HCEC 1CT (cell line): ENCODE measurements at places on chromosomes 3 and 15.

DNA sequence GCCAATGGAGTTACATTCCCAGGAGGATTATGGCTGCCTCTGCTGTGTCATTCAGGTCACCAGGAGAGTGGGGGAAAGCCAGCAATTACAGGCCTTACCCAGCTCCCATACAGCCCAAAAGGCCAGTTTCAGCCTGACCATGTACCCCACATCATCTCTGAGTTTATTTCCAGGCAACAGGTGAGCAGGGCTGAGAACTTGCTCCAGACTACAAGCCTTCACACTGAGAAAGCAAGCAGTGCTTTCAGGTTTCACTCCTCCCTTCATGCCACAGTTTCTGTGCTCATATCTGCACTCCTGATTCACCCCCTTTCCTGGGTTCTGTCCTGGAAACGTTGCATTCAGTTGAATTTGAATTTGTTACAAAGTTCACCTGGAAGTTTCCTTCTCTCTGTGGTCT lies 68.1 kb upstream of the ABI3BP start:
- DNase-seq = no peak

GRCh38 chr15:60590935-60591495 lies 112.1 kb upstream of the ICE2 start:
- DNase-seq = peak; percentile 47

DNA sequence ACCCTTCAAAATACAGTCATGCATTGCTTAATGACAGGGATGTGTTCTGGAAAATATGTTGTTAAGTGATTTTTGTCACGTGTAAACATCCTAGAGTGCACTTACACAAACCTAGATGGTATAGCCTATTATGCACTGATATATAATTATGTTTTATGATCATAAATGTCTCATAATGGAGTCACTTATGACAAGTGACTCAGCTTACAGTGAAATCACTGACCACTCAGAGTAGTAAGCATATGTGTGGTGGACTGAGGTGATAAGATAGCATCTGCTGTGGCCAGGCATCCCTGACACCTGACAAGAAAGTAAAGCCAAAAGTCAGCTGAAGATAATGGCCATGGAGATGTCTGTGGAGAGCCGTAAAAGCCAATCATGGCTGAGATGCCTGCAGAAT lies 5.4 kb downstream of the ACAD11 start:
- peak; percentile 42 for DNase-seq

DNA sequence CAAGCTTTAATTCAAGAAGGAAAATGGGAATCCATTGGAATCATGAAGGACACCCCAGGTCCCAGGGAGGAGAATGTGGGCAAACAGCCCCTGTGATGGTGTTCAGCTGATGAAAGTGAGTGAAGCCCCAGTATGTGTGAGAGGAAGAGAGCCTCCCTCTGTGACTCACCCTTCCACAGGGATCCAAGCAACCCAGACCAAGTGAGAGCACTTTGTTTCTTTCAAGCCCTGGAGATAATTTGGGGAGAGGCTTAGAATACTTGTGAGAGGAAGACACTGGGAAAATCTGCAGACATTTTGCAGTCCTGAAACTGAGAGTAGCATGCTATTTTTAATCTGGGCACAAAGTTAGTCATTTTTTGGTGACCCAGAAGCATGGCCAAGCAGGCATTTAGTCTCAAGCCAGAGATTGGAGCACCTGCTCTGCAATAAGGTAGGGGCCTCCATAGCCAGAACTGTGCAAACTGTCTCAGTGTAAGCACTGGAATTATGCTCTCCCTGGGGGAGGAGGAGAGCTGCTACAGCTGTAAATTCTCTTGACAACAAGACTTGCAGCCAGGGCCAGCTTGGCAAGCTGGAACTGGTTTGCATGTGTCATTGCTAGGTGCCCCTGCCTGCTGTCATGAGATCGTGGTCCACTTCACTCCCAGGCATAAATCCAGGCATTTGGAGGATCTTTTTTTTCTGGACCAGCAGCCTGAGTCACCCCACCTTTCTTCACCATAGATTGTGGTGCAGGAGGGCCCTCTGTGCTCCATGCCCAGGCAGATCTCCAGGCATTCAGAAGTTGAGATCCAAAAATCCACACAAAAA lies 537.8 kb upstream of the DPPA4 start:
- DNase-seq = no peak

DNA sequence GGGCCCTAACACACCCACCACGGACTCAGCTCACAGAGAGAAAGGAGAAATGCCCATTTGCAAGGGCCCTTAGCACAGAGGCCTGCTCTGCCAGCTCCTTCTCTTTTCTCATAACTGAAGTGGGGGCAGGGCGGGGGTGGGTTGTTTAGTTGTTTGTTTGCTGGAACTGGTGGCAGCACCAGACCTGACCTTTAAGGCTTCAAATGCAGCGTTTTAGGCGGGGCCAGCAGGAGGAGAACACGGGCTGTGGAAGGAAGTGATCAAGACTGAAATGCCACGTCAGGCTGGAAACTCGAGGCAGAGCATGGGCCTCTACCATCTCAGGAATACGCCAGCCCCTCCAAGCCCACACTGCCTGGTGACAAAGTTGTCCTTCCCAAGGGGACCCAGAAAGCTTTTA lies 9.3 kb downstream of the CACNA2D2 start:
- DNase-seq = no peak

DNA sequence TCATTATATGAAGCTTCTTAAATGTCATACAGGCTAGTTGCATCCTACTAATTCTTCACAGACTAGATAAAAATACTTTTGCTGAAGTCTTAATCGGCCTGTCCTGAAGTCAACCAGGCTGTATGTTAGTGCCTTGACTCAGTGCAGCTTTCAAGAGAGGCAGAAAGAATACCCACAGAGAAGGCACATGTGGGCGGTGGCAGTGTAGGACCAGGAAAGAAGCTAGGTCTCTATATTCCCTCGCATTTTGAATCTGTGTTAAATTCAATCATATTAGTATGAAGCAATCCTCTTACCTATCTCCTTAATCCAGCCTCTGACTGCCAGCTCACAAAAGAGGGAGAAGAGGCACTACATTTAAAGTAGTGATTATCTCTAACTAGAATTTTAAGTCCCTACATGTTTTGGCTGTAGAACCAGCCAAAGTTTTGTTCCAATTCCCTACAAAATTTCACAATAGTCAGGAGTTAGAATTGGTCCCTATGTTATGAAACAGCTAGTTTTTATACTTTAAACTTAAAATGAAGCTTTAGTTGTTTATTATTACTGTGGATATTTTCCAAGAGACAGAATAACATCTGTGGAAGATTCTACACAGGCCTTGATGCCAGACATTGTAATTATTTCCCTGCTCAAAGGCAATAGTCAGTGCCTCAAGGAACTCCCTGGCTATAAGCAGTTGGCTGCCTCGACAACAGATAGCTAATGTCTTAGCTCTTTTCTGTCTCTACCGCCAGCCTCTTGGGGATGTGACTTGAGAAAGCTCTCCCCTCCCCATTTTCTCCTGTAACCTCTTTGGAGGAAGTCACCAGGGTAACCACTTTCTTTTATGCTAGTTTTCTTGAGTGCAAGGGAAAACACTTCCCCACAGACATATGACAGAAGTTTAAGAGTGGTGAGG lies 31.9 kb downstream of the CRTC3 start:
- DNase-seq = peak; percentile 7

- peak; percentile 90 for DNase-seq
These were observed 26.5 kb downstream of the NEO1 start for GRCh38 chr15:73078722-73079121.

GRCh38 chr15:101193806-101194545 lies 57.9 kb downstream of the CHSY1 start:
- no peak for DNase-seq

DNA sequence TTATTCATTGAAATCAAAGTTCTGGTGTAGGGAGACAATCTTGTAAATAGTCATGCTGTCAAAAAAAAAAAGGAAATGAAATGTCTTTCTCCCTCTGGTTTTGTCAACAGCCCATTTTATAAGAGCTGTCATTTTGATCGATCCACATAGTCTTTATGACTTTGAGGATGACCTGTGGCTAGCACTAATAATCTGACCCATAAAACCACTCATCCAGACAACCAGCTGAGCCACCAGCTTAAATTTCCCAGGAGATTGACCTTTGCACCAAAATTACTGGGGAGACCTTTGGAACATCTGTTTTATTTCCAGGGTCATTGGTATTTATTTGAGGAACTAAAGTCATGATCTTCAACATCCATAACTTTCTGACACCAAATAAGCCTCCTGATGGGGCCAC lies 98.5 kb upstream of the MME start:
- peak; percentile 15 for DNase-seq

GRCh38 chr15:69713726-69714559 lies 261.3 kb downstream of the RPLP1 start:
- DNase-seq = no peak

- no peak for DNase-seq
These were observed 17.7 kb downstream of the SH2D7 start for GRCh38 chr15:78110096-78110495.

DNA sequence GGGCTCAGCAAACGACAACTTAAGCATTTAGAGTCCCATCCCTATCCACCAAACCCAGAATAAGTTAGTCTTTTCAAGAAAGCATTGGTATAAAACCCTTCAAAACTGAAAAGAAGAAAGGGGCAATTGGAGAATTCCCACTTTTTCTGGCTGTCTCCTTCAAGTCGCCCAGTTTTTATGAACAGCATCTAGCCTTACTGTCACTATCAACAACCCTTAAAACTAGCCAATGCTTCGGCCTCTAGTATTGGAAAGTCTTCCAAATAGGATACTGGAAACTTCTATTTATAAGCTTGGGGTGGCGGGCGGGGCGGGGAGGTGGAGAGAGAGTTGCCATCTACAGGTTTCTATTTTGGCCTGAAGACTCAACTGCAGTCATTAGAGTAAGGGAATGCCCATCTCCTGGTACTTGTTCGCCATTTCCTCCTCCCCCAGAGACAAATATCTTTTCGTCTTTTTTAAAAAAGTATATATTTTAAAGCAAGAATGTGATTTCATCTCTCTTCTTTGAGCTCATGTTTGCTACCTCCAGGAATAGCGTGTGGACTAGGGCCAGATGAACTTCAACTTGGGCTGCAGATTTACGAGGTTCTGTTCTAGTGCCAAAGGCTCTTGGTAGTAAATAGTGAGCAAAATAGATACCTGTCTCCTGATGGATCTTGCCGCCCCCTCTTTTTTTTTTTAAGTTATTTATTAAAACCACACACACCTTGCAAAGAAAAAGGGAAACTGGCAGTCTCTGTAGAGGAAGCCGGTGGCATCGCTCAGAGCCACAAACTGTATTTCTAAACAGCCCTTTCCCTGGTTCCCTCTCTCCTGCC lies 2.7 kb downstream of the BCL6 start:
- peak; percentile 41 for DNase-seq

DNA sequence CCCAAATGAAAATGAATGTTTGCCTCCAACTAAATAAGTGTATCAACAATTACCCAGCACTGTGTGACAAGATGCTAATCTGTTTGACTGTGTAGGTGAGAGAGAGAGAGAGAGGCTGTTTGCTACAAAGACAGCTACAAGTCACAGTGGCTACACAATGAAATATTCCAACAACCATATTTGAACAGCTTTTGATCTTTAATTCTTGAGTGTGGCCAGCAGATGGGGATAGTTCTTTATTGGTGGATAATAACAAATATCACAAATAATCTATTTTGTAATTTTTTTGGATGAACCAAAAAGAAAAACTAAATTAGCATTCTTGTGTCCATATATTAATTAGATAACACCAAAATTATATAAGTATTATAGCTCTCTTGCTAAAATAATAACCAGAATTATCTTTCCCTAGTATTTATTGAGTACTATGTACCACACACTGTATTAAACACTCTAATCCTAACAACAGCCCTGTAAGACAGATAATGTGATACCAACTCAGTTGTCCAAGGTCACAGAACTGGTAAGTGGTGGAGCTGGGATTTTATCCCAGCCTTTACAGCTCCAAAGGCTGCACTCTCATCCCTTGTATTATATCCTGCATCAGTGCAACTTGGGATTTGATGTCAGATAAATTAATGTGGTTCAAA lies 61.9 kb upstream of the C3orf80 start:
- DNase-seq = peak; percentile 45

- no peak for DNase-seq
These were observed 274.2 kb downstream of the OCA2 start for GRCh38 chr15:27824841-27825422.

DNA sequence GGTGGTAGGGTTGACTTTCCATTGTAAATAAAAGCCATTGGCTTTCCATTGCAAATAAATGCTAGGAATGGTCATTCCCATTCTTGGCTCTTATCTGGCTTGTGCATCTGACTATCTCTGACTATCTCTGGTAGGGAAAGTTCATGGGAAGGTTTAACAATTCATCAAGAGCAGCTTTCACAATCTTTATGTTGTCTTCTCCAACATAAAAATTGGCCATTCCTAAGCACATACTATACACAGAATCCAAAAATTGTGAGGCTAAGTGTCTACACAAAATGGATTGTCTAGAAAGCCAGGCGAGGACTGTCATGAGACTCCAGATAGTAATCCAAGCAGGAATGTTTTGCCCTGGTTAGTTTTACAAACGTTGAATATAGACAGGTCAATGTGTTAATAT lies 54.4 kb upstream of the WNT5A start:
- no peak for DNase-seq

GRCh38 chr15:60320365-60320764 lies 77.4 kb downstream of the ANXA2 start:
- DNase-seq = no peak

DNA sequence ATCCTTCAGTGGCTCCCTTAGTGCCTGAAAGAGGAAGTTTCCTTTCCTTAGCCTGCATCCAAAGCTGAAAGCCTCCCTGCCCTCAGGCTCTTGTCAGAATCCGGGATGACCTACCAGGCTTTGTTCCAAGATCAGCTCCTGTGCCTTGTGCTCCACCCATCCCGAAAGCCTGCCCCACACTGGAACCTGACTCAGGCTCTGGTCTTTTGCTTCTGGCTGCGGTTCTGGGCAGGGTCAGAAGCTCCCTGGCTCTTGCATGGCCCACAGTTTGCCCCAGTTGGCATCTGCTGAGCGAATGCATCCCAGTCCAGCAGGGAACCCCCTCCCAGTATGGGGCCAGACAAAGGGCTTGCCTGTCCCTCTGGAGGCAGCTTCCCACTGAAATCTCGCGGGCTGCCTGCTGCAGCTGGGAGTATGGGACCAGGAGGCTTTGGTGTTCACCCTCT lies 25.9 kb upstream of the KIF23 start:
- no peak for DNase-seq

- DNase-seq = no peak
These were observed 159.4 kb downstream of the NEK10 start for GRCh38 chr3:27209617-27210264.

- DNase-seq = peak; percentile 27
These were observed 23.6 kb downstream of the RHCG start for GRCh38 chr15:89472785-89473256.

DNA sequence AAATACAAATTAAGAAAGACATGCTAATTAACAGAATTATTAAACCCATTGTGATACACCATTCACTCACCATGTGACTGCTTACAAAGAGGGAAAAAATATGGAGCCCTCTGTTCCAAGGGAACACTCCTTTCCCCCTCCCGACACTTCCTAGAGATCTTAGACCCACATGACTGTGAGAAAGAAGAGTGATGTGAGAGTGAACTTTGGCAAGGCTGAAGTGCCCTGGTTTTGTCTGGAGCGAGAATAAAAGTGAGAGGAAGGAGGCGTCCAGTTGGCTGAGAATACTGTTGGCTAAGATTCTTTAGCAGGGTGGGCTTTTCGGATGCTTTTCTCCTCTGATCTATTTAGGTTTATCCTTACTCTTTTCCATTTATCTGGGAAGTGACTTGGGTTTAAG lies 14.1 kb downstream of the CHL1 start:
- DNase-seq = no peak

- peak; percentile 64 for DNase-seq
These were observed 437.7 kb downstream of the SI start for GRCh38 chr3:164640591-164640990.

- DNase-seq = peak; percentile 62
These were observed 349.2 kb downstream of the NAALADL2 start for GRCh38 chr3:175208326-175208725.
